Stimulated activated CD8-positive, alpha-beta memory T cell treated with anti-CD3 and anti-CD28 coated beads, Interleukin-4, amount 100 ng/mL, for 24 hours (primary cell): ENCODE measurements at places on chromosomes 6 and 20.

- no peak for DNase-seq
Measured at GRCh38 chr6:32196682-32197616, 4.5 kb upstream of the GPSM3 start.

- DNase-seq = no peak
Measured at GRCh38 chr6:106752641-106753040, 123.3 kb downstream of the QRSL1 start.

DNA sequence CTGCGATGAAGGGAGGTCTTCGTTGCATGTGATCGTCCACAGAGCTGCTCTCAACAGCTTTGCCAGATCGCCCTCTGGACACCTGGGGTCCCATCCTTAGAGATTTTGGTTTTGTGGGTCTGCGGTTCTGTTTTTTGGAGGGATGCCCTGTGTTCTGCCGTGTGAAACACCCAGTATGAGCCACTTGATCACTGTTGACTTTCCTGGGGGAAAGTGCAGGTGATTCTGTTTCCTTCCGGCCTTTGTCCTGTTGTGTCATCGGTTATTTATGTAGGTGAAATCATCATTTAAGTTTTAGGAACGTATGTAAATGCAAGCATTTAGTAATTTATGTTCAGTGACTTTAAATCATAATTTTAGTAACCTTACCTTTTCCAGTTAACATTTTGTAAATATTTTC is 56.4 kb upstream of the SLC22A1 start:
- no peak for DNase-seq

GRCh38 chr20:13778827-13779226 is 5.9 kb downstream of the ESF1 start:
- no peak for DNase-seq

- peak; percentile 52 for DNase-seq
Measured at GRCh38 chr6:158220786-158221442, 52.8 kb downstream of the GTF2H5 start.

- DNase-seq = no peak
Measured at GRCh38 chr20:57703013-57703412, 6.8 kb downstream of the PMEPA1 start.

- no peak for DNase-seq
Measured at GRCh38 chr20:37544386-37544785, 16.7 kb upstream of the BLCAP start.

GRCh38 chr6:44854712-44855443 is 467.4 kb downstream of the CDC5L start:
- no peak for DNase-seq

DNA sequence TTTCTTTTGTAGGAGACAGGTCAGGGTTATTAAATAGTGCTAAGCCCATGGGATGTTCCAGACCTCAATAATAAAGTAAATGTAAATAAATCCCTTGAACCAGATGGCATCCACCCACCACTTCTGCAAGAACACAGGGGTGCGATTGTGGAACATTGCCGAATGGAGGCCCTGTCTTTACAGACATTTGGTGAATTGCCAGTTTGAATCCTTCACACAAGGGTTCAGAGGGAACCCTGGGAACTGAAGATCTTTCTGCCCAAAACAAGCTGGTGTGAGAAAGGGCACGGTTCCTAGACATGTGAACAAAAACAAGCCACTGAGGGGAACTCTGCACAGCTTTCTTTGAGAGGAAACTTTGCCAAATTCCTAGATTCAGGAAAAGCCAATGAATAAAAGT is 30.2 kb upstream of the RNF8 start:
- DNase-seq = no peak

- no peak for DNase-seq
Measured at GRCh38 chr20:25136643-25137559, 55.0 kb upstream of the VSX1 start.

GRCh38 chr6:53986721-53987521 is 124.3 kb upstream of the MLIP start:
- DNase-seq = no peak

- DNase-seq = no peak
Measured at GRCh38 chr6:81130061-81130460, 622.4 kb downstream of the TENT5A start.

GRCh38 chr6:132490478-132491204 is 22.3 kb downstream of the STX7 start:
- DNase-seq = no peak

DNA sequence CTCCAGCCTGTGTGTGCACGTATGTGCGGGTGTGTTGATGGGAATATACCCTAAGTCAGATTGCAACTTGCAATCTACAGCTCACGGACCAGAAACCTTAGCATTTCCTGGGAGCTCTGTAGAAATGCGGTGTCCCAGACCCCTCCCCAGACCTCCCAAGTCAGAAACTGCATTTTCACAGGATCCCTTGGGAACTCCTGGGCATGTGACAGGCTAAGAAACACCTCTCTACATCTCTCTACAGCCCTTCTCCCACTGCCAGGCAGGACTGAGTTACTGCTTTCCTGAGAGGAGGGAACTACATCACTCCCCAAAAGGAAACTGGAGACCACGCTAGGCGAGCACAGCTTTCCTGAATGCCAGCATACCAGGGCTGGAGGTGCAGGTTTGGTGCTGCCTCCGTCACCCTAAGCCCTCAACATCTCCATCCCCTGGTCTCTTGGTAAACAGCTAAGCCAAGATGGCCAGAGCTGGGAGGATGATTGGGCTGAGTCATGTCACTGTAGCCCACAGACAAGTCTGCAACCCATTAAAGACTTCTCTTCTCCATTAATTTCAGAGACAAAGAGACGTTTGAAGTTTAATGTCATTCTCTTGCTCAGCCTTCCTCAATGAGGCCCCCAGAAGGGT is 194.4 kb downstream of the BMP7 start:
- DNase-seq = no peak

DNA sequence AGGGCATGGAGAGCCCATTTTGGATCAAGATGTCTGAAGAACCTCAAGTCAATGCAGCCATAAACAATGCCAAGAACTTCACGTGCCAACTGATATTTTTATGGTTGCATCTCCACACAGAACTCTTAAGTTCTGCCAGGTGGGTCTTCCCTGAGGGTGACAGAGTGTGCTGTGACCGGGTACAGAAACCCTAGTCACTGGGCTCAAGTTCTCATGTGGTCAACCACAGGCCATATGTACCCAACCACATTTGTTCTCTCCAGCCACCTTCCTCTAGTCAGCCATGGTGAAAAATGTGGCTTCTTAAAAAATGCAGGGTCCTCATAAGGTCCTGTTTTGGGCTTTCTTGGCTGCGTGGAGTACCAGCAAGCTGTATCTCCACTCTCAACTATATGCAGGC is 48.9 kb downstream of the CLIC5 start:
- no peak for DNase-seq

GRCh38 chr6:108895571-108895970 is 47.3 kb downstream of the ARMC2 start:
- no peak for DNase-seq

DNA sequence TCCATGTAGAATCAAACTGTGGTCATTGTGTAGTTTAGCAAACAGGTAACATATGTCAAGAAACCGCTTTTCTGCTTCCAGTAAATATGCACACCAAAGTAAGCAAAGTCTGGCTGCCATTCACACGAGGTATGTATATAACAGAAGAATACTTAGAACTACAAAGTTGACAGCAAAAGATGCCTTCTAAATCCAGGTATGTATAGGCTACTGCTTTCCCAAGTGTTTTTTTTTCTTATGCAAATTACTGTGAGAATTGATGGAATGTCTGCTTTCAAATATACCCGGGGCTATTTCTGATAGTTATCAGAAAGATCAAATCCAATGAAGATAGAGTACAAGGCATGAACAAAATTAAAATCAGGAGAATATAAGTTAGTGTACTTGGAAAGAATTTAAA is 229.2 kb downstream of the HACE1 start:
- DNase-seq = no peak

DNA sequence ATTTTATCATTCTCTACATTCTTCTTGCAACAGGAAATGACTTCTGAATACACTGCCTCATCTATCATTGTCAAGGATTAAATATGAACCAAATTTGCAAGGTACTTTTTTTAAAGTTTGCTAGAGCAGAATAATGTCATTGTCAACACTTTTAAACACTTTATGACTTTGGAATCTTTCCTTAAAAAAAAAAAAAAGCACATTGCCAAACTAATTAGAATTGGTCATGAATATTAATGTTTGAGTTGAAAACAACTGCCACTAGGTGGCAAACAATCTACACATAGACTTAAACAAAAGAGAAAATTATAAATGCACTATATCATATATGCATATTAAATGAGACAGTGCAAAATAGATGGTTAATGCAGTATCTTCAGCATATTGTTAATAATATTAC is 32.5 kb upstream of the TMEM244 start:
- DNase-seq = no peak

DNA sequence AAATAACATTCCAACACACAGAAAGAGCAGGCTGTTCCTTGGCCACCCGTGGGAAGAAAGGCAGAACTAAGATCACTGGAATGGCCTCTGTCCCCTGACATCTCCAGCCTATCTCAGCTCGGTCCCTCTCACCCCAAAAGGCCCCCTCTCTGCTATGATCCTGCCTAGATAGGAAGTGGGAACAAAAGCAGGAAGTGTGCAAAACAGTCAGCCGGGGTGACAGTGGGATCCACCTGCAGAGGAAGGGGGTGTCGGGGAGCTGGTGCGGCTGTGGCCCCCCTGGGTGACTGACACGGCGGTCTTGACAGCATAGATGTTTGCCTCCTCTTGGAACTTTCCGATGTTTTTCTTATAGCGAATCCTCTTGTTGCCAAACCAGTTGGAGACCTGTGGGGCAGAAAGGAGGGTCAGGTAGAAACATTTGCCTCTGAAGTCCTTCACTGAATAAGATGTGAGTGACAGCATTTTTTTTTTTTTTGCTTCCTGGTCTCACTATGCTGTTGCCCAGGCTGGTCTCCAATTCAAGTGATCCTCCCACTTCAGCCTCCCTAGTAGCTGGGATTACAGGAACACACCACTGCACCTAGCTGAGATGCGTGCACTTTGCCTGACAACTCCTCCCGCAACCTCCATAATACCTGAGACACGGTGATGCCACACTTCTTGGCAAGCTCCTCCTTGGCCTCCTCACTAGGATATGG is 2.8 kb downstream of the PBX2 start:
- no peak for DNase-seq

DNA sequence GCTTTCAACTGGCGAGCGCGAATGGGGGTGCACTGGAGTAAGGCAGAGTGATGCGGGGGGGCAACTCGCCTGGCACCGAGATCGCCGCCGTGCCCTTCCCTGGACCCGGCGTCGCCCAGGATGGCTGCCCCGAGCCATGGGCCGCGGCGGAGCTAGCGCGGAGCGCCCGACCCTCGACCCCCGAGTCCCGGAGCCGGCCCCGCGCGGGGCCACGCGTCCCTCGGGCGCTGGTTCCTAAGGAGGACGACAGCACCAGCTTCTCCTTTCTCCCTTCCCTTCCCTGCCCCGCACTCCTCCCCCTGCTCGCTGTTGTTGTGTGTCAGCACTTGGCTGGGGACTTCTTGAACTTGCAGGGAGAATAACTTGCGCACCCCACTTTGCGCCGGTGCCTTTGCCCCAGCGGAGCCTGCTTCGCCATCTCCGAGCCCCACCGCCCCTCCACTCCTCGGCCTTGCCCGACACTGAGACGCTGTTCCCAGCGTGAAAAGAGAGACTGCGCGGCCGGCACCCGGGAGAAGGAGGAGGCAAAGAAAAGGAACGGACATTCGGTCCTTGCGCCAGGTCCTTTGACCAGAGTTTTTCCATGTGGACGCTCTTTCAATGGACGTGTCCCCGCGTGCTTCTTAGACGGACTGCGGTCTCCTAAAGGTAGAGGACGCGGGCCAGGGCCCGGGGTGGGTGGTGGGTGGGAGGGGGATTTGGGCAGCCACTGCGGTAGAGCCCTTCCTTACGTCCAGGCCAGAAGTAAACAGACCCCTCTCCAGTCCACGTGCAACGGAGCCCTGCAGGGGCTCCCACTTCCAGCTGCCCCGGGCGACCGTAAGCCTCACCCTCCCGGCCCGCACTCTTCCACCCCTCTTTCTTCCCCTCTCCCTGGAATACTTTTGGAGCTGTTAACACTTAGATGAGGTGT is 998 bp downstream of the BMP2 start:
- no peak for DNase-seq

DNA sequence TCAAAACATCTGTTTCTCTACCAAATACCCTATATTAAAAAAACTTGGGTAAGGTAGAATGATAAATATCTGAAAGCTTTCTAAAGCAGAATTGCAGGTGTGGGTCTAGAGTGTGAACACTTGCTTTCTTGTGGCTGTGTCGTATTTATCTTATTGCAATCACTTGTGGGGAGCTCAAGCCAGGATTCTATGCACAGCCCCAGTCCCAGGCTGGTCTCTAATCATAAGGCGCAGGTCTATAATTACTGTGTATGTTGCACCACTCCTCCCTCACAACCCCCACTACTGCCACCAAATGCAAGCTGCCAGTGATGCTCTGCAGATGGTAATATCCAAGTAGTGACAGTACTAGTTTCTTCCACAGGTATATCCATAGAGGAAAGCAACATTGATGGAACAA is 2.2 kb upstream of the E2F3 start:
- no peak for DNase-seq

- no peak for DNase-seq
Measured at GRCh38 chr6:114227944-114228468, 114.8 kb downstream of the HS3ST5 start.
